ENCODE measurements at places on chromosomes 3 and 15. TPM values are rescaled to one million over a fixed set of nuclear protein-coding genes. Genes with fewer than 3 reads are reported as not detected.

ALPK3 gene
- under 0.01 TPM for total RNA-seq

UQCC5 gene
- total RNA-seq: 1.1 TPM

GPR62 gene
- total RNA-seq: not detected

GRAMD2A gene
- total RNA-seq: under 0.01 TPM

AGBL1 gene
- not detected for total RNA-seq

DNAH12 gene
- under 0.01 TPM for total RNA-seq

SPINT1 gene
- total RNA-seq: 0.56 TPM

FOXB1 gene
- not detected for total RNA-seq

AP3B2 gene
- total RNA-seq: not detected

DAZL gene
- not detected for total RNA-seq

KIF23 gene
- 70.5 TPM for total RNA-seq

ROPN1 gene
- total RNA-seq: not detected

NOP10 gene
- total RNA-seq: 141 TPM

LINGO1 gene
- not detected for total RNA-seq

Data from IMR-90 (cell line).